ENCODE measurements at places on chromosomes 7 and 10.

- no peak for DNase-seq
Measured at GRCh38 chr10:9913876-9914514, 1103.7 kb upstream of the CELF2 start.

- no peak for DNase-seq
Measured at GRCh38 chr10:48786606-48787282, 102.1 kb downstream of the WDFY4 start.

DNA sequence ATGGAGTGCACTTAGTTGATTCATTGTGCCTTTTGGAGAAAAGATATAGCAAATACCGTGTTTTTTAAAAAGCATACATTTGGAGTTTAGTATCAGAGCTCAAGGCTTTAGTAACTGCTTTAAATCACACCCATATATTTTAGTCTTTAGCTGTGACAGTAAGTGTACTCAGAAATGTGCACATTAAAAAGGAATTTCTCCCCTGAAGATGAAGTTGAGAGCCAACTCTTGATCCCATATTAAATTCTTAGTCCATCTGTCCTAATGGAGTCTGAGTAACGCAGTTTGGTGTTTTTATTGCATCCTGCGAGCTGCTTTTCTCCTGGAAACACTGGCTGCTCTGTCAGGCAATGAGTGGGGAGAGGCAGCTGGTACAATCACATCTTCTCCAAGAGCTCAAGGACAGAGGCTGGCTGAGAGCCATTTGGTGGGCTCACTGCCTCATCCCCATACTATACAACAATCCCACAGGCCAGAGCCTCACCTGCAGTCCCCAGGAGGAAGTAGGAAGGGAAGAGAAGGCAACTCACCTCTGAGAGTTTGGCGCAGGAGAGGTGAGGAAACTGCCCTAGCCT is 473.6 kb upstream of the C7orf33 start:
- DNase-seq: no peak

GRCh38 chr7:47444376-47445098 is 137.4 kb downstream of the TNS3 start:
- no peak for DNase-seq

- no peak for DNase-seq
Measured at GRCh38 chr7:12244129-12244528, 33.0 kb downstream of the TMEM106B start.

GRCh38 chr7:130374507-130374906 is 5.8 kb upstream of the CPA1 start:
- no peak for DNase-seq

DNA sequence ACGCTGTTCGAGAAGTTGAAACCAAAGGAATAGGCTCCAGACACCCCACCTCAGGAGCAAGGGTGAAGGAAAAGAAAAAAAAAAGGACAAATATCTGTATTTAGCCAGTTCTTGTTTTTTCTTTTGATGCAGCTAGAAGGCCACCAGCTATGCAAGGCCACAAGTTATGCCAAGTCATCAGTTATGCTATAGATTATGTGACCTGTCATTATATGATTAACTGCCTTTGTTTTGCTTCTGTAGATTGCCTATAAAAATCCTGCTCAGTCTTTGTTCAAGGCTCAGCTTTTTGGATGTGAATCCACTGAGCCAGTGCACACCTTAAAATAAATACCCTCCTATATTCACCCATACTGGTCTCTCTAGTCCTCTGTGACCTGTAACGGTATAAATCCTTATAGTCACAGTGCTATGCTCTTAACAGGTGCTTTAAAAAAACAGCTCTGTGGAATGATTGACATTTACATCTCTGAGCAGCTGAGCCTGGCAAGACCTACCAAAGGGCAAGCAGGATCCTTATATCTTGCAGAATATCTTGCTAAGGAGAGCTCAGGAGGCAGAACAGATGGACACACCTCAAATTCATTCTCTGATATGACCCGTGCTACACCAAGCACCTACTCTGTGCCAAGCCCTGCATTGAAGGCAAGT is 20.4 kb downstream of the MAT1A start:
- DNase-seq: no peak

DNA sequence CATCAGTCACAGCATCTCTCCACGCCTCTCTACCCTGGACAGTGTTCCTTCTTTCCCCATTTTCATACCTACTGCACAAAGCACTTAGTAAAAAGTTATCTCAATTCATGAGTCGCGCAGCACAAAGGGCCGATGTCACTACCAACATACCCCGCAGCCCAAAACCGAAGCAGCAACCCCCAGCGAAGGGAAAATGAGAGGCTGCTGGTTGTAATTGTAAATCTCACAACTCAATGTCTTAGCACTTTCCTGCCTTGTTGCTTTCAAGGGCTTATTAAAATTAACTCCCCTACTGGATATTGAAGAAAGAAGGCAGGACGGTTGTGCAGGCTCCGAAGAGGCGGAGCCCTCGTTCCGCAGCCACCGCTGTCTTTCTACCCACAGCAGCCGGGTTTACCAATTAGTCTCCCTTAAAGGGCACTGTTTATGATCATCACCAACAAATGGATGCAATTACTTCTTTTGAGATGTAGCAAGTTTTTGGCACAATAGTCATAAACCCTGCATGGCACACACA is 6.5 kb downstream of the DIP2C start:
- DNase-seq: no peak

- no peak for DNase-seq
Measured at GRCh38 chr7:13259930-13260329, 572.5 kb downstream of the ARL4A start.

GRCh38 chr7:145064114-145064513 is 228.3 kb upstream of the TPK1 start:
- no peak for DNase-seq

DNA sequence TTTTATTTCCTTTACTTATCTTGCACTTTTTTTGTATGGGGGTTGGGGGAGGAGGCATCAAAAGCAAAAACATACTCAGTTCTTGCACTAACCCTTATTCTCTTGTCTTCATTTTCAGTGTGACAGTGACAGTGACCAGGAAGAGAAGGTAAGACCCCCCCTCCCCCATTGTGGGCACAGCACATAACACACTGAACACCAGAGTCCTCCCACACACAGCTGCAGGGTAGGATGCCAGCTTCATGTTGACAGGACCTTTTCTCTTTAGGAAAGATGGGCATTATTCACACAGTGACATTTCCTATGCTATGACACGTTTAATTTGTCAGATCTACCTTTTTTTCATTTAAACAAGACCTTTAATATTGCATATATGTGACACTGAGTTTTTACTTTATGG is 696.3 kb upstream of the GALNT17 start:
- DNase-seq: no peak

DNA sequence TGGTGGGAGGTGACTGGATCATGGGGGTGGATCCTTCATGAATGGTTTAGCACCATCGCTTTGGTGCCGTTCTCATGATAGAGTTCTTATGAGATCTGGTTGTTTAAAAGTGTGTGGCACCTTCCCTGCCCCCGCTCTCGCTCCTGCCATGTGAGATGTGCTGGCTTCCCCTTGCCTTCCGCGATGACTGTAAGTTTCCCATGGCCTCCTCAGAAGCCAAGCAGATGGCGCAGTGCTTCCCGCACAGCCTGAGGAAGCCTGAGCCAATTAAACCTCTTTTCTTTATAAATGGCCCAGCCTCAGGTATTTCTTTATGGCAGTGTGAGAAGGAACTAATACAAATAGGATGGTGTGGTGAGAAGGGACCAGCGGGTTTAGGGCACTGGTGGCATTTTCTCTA is 243.3 kb upstream of the CELF2 start:
- no peak for DNase-seq

DNA sequence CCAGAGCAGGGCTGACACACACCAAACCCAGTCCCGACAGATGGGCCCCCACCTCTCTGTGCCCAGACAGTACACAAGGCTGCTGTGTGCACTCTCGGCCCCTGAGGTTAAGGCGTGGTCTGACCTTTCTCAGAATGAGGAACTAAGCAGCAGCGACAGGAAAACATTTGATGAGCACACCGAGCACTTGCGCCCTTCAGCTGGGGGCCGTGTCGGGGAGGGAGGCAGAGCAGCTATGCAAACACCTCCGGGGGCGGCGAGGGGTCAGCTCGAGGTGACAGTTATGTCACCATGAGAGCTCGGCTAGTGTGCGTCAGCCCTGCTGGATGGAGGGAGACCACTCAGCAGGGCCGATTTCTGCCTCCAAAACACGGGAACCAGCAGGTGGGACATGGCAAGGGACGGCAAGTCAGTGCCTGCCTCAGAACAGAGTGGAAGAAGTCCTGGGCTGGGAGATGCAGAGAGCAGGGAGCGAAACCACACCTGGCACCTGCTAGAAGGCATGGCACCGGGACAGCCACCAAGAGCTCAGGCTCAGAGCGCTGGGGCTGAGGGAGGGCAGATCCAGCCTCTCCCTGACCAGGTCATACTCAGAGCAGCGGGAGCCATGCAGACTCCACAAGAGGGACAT is 57.4 kb downstream of the CHST15 start:
- DNase-seq: no peak

DNA sequence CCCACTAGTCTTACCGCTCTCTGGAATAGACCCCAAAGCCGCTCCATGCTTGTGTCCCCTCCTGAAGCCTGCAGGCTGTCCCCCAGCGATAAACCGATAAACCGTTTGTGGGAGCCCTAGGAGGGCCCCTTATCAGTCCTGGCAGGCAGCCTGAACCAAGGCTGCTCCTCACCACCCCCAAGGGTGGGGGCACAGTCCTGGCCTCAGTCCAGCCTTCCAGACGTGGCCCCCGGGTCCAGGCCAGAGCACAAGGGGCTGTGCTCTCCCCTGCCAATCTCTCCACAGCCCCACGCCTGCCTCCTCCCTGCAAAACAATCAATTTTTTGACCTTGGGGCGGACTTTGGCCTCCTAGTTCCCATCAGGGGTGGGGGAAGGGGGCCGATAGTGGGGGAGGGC is at the start of gene TFR2:
Gene TFR2 (minus strand): TSS at position 90 of the 397 bp plus-strand sequence. CDS start 43 bp downstream, at position 47.
- no peak for DNase-seq

- no peak for DNase-seq
Measured at GRCh38 chr7:68544851-68545250, 1053.4 kb upstream of the AUTS2 start.

GRCh38 chr7:1892011-1892965 is 222.2 kb downstream of the ELFN1 start:
- DNase-seq: no peak

DNA sequence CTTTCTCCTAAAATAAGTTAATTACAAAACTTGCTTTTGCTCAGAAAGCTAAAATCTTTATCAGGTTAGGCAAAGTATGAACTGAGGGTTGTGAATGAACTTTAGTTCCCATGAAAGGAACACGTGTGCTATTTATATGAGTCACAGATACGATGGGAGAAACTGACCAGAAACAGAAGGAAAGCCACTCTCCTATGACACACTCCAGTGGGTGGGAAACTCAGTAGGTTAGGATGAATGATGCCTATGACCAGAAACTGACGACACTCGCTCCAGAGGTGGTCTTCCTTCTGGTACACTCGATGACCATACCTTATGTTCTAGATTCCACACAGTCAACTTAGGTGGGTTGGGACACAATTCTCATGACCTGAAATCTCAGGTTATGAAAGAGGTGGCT is 215.7 kb upstream of the INHBA start:
- no peak for DNase-seq

DNA sequence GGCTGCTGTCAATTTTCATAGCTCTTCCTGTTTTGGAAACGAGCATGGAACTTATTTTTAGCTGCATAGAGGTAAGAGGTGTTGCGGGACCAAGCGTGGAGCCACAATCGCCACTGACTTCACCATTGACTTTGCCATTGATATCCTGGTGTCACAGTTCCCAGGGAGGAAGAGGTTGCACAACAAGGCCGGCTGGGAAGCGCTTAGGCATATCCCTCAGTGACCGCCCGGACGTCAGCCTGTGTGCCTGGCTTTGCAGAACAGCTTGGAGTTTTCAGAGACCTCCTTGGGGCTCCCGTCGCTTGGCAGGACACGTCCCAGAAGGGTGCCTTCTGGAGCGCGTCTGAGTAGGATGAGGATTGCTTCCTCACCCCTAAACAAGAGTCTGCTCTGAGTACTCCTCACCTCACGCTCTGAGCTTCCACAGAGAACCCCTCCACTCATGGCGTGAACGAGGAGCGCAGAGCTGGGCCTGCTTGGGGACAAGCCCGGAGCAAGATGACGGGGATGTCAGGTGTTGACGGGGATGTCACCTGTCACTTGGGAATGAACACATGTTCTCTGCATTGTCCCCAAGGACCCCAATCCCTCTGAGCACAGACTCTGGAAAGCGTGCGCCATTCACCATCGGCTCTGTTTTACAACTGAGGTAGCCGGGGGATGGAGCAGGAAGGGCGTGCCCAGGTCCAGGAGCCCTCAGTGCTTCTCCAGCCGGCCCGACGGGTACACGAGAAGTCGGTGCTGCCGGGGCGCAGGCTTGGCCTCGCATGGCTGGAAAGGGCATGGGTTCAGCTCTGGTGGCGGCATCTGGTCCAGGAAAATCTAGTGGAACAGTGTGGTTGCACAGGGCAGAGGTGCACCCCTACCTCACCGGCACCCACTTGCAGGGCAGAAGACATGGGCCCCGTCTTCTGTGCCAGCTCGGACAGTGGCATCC is 192.3 kb upstream of the SHH start:
- DNase-seq: no peak

- no peak for DNase-seq
Measured at GRCh38 chr10:17808971-17809841, at the start of gene MRC1. TSS of gene MRC1 (plus strand) at chr10:17809348. CDS start at chr10:17809466, 118 bp downstream.

DNA sequence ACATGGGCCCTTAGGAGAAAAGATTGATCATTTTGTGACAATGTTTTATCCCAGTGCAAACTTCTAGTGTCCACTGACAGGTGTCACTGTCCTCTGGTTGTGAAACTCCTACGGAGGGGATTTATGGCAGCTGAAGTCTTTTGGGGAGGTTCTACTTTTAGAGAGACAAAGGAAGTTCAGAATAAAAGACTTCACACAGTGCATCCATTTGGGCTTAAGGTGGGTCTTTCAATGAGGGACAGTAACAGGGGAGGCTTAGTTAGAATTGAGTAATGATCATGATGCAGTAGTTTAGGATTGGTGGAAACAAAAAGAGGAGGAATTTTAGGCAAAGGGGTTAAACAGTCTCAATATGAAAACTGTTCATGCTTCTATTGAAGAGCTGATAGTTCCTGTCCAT is 501.1 kb upstream of the NRP1 start:
- DNase-seq: no peak

DNA sequence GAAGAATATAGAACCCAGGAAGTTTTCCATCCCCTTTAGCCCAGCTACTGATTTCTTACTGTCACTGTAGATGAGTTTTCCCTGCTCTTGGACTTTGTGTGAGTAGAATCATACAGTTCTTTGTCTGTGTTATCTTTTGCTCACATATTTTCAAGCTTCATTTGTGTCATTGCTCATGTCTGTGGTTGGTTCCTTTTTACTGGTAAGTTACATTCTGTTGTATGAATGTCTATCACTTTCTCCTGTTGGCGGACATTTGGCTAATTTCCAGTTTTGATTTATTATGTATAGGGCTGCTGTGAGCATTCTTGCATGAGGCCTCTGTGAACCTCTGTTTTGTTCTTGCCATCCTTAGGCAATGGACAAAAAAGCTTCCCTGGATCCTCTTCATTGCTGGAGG is 5.3 kb downstream of the GLRX3 start:
- no peak for DNase-seq

- DNase-seq: no peak
Measured at GRCh38 chr7:51901489-51901840, 584.9 kb upstream of the COBL start.

- peak; percentile 31 for DNase-seq
Measured at GRCh38 chr7:66629222-66630062, 761 bp downstream of the KCTD7 start.

- no peak for DNase-seq
Measured at GRCh38 chr7:155231241-155231800, 66.4 kb upstream of the INSIG1 start.
